Renal cortex interstitium (tissue), 15 donors: ENCODE measurements at places on chromosomes 7 and 10. TPM values are rescaled to one million over a fixed set of nuclear protein-coding genes. Genes with fewer than 3 reads are reported as not detected.

The SLC18A3 gene
- polyA plus RNA-seq = not detected

The AKR1C1 gene
- 11.4 TPM for polyA plus RNA-seq

The RSPH10B gene
- polyA plus RNA-seq = 1.0 TPM

The GIMAP7 gene
- polyA plus RNA-seq = 15.7 TPM

The ARMC3 gene
- 14.1 TPM for polyA plus RNA-seq

The SLC26A5 gene
- 0.17 TPM for polyA plus RNA-seq

The HOXA2 gene
- polyA plus RNA-seq = 11.1 TPM

The NUTM2A gene
- 5.6 TPM for polyA plus RNA-seq

The RPEL1 gene
- polyA plus RNA-seq = 0.17 TPM

The ANKRD61 gene
- polyA plus RNA-seq = 1.0 TPM

The PHKG1 gene
- polyA plus RNA-seq = 3.0 TPM

The MBL2 gene
- not detected for polyA plus RNA-seq

The ZCWPW1 gene
- polyA plus RNA-seq = 7.5 TPM

The ERVW-1 gene
- polyA plus RNA-seq = 2.5 TPM

The MLLT10 gene
- polyA plus RNA-seq = 47.3 TPM

The C7orf33 gene
- not detected for polyA plus RNA-seq
